ENCODE measurements at places on chromosomes 4 and X.

DNA sequence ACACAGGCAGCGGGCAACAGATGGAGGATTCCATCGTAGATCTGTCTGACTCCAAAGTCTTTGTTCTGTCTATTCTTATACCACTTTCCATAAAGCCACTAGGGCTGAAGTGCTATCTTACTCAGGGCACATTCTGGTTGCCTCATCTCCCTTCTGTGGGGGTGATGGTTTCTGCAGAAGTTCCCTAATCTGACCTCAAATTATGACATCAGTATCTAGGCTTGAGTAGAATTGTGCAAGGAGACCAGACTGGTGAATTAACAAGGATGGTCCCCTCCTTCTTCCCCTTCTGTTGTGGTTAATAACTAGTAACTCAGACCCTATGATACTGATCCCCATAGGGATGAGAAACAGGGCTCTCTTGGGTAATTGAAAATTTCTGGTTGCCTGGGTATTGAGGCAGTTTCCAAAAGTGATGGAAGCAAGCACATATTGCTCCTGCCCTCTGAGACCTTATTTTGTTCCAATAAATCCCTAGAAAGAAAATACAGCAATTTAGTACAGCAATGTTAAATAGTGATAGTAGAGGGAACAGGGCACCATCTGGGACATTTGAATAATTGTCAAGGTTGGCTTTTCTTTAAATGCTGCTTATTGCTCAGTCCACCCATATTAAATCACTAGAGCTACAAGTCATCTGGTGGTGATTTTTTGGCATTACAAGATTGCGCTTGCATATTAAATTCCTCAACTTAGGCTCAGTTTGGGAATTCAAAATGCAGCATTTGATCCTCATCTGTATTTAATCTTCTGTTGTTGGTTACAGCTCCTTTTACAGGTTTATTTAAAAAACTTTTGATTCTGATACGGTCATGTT is 57.3 kb upstream of the AP1S2 start:
- no peak for DNase-seq

DNA sequence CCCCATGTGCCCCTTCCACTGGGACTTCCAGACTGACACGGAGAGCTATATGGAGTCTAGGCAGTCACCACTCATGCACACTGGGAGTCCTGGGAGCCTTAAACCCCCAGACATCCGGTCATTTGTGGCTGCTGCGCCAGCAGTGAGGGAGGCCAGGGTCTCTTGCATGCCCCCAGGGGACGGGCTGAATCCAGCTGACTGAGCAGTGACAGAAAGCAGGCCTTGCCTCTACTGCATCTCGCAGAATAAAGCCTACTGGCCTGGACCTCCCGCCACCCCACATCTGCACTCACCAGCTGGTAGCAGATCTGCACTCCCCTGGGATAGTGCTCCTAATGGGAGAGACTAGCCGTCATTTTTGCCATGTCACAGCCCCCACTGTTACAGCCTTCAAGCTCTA is 1234.2 kb downstream of the FAM133A start:
- no peak for DNase-seq

- no peak for DNase-seq
These were observed 587 bp downstream of the CD99 start for GRCh38 chrX:2691543-2692220.

GRCh38 chr4:69984030-69984443 is 11.7 kb upstream of the STATH start:
- no peak for DNase-seq

GRCh38 chrX:107823456-107823855 is 2.2 kb upstream of the MID2 start:
- DNase-seq: no peak

DNA sequence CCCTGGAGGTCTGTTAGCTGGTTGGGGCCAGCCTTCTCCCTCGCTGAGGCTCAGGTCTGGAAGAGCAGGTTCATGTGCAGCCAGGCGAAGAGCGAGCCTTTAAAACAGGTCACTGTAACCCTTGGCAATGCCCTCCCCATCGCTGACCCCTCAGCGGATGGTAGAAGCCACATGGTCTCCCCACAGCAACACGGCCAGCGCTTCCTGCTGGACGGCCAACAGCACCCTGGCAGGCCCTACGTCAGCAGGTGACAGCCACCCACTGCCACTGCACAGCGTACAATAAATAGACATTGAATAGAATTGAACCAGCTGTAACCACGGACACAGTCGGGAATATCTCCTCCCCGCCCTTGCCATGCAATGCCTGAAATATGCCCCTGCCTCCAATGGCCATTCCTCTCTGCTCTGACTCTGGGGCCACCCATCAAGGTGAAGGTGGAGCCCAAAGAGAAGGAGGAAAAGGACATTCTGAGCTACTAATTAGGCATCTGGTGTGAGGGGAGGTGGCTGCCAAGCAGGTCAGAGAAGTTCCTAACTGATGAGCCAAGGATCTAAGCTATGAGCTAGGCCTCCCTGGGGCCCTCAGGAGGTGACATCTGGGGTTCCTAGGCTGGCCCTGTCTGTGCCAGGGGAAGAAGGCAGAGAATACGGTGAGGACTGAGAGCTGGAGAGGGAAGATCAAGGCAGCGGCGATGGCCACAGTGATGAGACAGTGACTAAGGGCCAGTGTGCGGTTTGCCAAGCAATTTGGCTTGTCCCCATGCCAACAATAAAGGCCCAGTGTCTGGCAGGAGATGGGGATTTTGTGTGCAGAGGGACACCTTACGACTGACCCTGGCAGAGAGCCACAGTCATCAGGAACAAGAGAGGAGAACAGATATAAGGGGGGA is 202.3 kb downstream of the BCOR start:
- no peak for DNase-seq

GRCh38 chrX:6981718-6982406 is 165.7 kb upstream of the STS start:
- no peak for DNase-seq

DNA sequence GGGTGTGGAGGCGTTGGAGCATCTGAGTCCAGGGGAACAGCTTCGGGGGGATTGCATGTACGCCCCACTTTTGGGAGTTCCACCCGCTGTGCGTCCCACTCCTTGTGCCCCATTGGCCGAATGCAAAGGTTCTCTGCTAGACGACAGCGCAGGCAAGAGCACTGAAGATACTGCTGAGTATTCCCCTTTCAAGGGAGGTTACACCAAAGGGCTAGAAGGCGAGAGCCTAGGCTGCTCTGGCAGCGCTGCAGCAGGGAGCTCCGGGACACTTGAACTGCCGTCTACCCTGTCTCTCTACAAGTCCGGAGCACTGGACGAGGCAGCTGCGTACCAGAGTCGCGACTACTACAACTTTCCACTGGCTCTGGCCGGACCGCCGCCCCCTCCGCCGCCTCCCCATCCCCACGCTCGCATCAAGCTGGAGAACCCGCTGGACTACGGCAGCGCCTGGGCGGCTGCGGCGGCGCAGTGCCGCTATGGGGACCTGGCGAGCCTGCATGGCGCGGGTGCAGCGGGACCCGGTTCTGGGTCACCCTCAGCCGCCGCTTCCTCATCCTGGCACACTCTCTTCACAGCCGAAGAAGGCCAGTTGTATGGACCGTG is 2.2 kb downstream of the AR start:
- DNase-seq: no peak

DNA sequence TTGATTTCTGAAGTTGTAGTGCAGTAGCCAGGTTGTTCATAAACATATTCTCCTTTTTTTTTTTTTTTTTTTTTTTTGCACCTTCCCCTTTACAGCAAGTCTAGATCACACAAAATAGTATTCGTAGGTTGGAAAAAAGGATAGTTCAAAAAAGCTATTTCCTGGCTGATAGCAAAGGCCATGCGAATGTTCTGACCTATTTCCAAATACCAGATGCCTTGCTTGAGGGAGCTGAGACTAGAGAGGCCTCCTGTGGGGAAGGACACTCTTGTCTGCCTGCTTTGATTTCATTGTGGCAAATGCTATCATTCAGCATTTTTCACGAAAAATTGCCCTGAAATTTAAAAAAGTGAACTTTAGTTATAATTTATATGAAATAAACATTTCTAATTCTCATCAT is 111.4 kb downstream of the MAD2L1 start:
- DNase-seq: no peak

- DNase-seq: no peak
These were observed 73.3 kb upstream of the ZDHHC15 start for GRCh38 chrX:75596178-75596577.

- no peak for DNase-seq
These were observed 38.3 kb downstream of the PF4 start for GRCh38 chr4:73943555-73943954.

DNA sequence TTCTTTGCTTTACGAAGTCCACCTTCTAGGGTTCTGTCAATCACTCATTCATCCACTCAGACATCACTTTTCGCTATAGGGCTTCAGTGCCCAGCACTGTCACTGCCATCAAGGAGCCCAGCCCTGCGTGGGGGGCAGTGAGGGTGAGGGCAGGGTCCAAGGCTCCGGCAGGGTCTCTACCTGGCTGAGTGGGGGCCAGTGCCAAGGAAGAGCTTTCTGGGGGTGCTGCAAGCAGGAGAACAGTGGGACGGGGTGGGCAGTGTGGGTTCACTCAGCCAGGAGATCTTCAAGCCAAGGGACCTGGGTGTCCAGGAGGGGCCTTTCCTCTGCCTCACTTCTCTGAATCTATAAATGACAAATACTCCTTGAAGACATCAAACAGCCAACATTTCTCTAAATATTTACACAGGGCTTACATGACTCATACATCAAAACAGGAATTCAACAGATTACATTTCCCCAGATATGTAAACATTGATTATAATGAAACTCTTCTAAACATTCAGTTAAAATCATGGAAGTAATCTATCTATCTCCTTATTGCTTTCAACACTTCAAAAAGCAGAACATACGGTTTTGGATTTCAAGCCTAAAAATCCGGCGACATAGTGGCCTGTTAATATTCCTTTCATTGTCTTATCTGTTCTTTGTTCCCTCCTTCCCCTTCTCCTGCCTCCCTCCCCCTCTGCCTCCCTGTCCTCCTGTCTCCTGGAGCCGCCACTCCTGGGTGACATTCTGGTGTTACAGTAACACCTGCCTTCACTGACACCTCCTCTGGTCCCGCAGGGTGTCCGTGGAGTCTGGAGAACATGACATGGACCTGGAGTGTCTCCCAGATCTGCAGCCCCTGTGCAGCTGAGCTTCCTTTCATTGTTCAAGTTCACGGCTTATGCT is 94.4 kb upstream of the ADRA2C start:
- DNase-seq: no peak

DNA sequence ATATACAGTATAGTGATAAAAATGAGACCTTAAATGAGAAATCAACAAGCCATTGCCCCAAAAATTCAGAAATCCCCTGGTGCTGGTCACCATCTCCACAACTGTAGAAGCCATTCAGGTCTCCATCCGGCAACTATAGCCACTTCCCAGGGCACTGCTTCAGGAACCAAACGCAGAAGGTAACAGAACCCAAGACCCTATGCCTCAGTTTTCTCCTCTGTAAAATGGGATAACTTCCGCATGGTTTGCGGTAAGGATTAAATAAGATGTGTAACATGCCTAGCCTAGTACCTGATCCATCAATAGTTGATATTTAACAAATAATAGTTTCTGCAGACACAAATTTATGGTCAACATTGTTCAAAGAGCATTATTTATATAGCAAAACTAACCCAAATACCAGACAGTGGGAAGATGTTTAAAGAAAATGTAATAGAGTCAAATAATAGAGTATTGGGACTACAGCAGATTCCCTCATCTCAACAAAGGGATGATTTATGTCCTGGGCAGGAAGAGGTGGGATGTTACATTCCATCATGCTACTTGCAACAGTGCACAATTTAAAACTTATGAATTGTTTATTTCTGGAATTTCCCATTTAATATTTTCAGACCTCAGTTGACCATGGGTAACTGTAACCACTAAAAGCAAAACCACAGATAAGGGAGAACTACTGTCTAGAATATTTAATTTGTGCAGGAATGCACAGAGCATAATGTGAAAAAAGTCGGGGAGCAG is 30.0 kb downstream of the IRF2 start:
- no peak for DNase-seq

DNA sequence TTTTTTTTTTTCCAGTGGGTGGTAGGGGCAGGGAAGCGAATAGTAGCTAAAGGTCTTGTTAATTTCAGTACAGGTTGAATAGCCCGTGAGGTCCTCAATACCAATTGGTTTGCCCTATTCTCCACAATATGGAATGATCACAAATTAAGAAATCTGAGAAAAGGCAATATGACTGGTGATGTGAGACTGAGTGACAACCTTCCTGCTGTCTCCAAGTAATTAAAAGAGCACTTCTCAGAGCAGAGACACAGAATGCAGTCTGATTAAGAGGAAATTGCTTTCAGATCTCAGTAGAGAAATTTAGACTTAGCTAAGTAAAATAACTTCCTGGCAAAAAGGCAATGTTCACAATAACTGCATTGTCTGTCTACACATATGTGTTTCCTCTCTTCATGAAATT is 23.0 kb downstream of the GPR174 start:
- no peak for DNase-seq

- DNase-seq: no peak
These were observed 100.1 kb downstream of the LCORL start for GRCh38 chr4:17921451-17921850.

- no peak for DNase-seq
These were observed 144.6 kb downstream of the SOX3 start for GRCh38 chrX:140360284-140360683.

GRCh38 chr4:169984745-169985144 is 41.5 kb downstream of the MFAP3L start:
- no peak for DNase-seq

DNA sequence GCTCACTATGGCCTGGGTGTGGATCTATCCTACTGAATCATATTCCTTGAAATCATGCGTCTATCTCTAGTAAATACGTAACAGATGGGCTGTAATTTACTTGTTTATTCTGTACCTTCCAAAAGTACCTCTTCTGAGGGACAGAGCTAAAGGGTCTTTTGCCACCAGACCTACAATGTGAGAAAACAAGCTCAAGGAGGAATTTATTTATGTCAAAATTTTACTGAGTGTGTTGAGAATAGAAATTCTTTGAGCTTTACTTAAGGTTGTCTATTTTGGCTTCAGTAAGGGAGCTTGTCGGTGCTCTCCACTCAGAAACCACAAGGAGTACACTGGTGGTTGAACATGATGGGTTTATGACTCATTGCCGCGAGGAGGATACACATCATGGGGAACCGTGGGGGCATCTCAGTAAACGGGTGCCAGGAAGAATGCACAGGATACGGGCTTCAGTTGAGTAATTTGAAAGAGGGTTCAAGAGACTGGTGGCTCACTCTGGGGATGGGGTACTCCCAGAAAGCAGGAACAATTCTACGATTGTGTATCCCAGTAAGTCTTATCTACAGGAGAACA is 3.0 kb downstream of the ANK2 start:
- DNase-seq: no peak

DNA sequence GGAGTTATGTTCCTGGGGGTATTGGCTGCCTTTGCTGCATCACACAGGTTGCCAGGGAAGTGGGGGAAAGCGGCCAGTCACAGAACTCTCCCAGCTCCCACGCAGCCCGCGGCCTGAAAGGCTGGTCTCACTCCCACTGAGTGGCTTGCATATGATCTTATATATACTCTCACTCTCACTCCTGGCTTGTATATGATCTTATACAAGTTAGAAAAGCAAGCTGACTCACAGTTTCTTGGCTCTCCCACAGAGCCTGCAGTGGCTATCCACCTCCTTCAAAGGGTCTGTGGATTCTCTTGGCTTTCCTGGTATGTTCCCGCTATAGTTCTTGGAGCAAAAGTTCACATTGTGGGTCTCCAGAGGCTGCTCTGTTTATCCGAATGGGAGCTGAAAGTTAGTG is 833.5 kb upstream of the GALNTL6 start:
- DNase-seq: no peak

Data from stimulated activated CD8-positive, alpha-beta memory T cell treated with anti-CD3 and anti-CD28 coated beads, Interleukin-7, amount 100 ng/mL, for 1 hour (primary cell).